Epithelial cell of proximal tubule (primary cell): ENCODE measurements at places on chromosomes 3 and 15.

- no peak for DNase-seq
Observed at GRCh38 chr3:69948246-69948862, 51.2 kb upstream of the SAMMSON start.

DNA sequence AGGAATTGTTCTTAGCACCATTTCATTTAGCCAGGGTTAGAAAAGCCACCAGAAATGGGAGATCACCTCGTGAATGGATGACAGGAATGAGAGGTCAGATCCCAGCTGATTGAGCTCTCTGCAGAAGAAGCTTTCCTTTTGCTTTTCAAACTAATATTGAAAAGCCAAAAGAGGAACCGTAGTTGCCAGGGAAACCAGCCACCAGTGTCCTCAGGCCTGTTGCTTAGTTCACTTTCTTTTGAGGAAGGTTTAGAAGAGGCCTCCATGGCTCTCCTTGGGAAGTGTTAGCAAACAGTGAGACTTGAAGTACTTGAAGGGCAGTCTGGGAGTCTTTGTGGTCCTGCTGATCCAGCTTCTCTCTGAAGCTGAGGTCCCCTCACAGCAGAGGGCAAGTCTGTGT is 7.4 kb upstream of the CCK start:
- no peak for DNase-seq

DNA sequence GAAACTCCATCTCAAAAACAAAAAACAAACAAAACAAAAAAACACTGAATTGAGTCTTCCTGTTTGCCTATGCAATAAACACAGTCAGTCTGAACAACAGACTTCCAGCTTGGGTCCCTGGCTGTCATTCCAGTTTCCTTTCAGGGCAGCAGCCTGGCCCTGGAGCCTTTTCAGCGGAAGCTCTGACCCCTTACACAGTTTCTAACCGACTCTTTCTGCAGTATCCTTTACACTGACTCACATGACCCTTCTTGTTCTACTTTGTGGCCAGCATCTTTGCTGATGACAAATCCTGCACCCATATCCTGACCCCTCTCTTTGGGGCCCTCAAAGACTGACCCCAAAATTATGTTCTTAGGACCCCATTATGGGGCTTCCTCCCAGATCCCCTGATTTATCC is 38.3 kb upstream of the INO80 start:
- DNase-seq, result no peak

- DNase-seq, result no peak
Observed at GRCh38 chr3:134918441-134918840, 123.4 kb downstream of the EPHB1 start.

DNA sequence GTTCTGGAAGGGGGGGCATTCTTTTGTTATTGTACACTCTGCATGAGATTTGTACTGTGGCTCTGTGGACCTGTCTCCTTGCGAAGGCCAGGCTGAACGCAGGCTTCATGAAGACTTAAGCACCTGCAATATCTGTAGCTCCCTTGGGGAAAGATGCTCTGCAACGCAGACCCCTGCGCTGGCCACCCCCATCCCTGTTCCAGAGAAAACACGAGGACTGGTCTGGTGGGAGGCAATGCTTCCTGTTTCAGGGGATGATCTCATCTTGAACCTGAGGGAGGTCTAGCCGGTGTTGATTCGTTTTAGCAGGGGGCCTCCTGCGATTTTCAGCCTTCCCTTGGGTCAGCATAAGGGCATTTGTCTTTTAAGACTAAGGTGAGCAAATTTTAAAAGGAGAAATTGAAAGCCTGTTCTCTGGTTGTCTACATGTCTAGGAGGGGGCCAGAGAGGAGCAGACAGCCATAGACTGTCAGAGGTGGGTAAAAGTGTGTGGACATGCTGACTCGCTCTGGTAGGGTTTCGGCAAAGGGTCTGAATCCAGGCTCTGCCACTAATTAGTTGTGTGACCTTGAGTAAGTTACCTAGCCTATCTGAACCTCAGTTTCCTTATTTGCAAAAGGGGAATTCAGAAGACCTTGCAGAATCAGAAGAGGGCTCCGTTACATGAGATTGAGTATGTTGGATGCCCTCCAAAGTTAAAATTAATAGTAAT is 80.9 kb upstream of the RASGRF1 start:
- DNase-seq, result no peak

GRCh38 chr3:9552252-9552999 is 1.2 kb downstream of the LHFPL4 start:
- peak; percentile 1 for DNase-seq

GRCh38 chr3:51057121-51057520 is 328.0 kb upstream of the MANF start:
- DNase-seq, result no peak

GRCh38 chr3:9239680-9240079 is 9.8 kb downstream of the SRGAP3 start:
- no peak for DNase-seq

DNA sequence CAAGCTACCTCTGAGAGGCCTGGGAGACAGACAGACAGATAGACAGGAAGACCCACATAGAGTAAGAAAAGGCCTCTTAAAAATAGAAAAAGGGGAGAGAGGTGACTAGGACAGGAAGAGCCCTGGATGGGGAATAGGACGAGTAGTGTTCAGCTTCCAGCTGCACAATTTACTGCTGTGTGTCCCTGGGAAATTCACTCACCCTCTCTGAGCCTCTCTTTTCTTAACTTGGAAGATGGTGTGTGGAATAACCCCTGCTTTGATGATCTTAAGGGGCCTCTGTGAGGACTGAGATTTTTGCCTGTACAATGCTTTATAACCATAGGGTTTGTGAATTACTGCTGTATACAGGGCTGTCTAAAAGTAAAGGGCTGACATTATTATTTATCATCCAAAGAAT is 37.5 kb downstream of the FEM1B start:
- no peak for DNase-seq

GRCh38 chr3:45964139-45964538 is 20.9 kb downstream of the CXCR6 start:
- DNase-seq, result no peak

GRCh38 chr3:45497963-45498362 is 96.6 kb upstream of the LIMD1 start:
- DNase-seq, result no peak

GRCh38 chr3:156689608-156690007 is 15.2 kb downstream of the TIPARP start:
- no peak for DNase-seq

DNA sequence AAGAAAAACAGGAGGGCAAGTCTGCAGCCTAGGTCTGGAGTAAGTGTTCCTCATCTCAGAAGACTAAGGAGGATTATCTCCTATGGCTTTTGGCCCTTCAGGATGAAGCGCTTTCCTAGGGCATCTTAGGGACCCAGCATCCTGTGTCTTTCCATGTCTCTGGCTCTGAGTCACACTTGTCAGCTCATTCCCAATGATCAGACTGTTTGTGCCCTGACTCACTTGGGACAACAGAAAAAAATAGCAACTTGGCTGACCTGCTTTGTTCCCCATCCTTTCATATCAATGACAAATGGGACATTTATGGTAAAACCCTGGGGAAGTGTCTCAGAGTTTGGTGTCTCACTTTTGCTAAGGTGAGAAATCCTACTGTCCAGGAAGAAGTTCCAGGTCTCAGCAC is 76.2 kb upstream of the OXTR start:
- no peak for DNase-seq

DNA sequence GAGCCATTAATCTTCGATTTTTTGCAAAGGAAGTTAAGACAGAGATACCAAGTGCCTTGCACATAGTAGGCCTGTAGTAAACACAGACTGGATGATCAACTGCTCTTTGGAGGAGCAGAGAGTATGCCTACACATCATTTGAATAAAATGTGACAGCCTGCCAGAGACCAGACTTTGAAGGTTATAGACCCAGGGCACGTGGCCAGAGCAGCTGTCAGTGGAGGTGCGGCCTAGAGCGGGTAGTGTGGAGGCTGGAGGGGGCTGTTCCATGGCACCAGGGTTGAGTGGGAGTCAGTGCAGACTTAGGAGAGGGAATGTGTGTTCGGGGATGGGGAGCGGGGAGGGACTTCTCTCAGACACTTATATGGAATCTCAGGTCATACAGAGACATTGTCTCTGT is 80.8 kb downstream of the SMAD3 start:
- no peak for DNase-seq

- no peak for DNase-seq
Observed at GRCh38 chr3:153906366-153906765, 214.8 kb upstream of the ARHGEF26 start.

DNA sequence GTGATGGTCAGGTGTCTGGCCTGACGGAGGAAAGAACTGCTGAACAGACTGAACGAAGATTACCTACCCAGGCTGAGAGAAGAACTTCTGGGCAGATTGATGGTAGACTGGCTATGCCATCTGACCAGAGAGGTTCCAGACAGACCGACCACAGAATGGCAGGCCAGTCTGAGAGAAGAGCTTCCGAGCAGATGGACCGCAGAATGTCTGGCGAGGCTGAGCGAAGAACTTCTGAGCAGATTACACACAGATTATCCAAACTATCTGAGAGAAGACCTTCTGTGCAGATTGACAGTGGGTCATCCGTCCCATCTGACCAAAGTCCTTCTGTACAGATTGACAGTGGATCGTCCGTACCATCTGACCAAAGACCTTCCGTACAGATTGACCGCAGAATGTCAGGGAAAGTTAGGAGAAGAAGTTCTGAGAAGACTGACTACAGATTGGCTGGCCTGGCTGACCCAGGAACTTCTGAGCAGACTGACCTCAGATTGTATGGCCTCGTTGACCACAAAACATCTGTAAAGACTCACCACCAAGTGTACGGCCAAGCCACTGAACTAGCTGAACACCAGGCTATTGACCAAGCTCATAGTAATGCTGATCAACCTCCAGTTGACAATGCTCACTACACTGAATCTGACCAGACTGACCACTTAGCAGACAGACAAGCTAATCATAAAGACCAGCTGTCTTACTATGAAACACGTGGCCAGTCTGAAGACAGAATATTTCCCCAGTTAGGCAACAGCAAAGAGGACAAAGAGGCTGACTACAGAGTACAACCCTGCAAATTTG is 812 bp downstream of the TEX55 start:
- no peak for DNase-seq

DNA sequence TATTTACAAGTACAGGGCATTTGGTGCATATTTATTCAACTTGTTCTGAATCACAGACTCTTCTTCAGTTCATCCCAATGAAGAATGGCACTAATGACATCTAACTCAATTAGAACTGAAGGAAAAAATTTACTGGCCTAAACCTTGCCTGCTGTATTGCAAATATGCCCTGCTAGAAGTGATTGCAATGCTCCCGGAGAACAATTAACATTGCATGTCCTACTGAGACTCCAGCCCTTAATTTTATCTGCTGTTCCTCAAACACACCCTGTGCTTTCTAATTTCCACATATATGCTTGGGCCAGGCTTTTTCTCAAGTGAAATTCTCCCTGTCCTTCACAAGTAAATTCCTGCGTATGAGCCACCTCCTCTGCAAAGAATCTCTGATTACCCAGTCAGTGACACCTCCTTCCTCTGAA is 8.3 kb downstream of the ACKR4 start:
- DNase-seq, result no peak

DNA sequence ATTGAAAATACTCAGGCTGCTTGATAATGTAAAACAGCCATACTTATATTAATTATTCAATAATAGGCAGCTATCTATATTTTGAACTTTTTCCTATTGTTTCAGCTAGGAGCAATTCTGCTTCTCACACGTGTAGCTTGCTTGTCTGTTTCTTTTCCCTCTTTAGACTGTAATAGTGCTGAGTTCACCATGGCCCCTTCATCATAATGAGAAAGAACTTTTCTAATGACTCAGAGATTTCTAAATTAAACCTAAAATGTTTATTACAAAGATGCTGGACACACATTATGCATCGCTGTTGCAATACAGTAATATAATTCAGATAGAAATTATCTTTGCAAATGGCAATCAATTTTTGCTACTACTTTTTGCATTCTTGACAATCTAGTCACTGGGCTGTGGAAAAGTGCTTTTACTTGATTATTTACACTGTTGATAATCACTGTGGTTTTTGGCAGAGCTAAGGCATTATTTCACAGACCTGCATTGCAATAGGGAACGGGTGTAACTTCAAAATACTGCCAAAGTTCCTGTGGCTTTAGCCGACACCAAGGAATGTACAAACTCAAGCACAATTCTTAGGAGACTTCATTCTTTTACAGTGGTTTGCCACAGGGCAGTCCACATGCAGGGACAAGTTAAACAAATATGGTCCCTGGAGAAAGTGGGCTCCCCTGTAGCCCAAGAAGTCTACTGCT is 281.0 kb upstream of the TBL1XR1 start:
- DNase-seq, result peak; percentile 97

DNA sequence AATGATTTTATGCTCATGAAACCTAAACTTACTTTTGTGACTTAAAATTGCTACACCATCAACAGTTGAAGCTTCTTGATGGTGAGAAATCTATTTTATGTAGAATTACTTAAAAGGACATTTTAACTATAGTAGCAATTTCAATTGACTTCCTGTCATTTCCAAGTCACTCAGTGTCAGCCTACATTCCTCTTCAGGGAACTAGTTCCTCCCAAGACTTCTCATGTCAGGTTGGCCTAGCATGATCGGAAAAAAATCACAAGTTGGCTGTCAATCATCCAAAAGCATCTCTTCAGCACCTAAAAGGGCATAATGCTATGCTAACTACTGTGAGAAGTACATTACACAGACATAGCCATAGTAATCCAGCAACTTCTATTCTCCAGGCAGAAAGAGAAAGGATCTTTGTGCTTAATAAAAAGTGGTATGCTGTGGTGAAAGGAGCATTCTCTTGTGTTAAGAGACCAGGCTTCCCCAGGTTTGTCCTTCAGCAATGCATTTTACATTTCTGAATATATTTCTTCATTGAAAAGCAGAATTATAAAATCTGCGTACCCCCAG is 893.7 kb downstream of the AGBL1 start:
- DNase-seq, result no peak

DNA sequence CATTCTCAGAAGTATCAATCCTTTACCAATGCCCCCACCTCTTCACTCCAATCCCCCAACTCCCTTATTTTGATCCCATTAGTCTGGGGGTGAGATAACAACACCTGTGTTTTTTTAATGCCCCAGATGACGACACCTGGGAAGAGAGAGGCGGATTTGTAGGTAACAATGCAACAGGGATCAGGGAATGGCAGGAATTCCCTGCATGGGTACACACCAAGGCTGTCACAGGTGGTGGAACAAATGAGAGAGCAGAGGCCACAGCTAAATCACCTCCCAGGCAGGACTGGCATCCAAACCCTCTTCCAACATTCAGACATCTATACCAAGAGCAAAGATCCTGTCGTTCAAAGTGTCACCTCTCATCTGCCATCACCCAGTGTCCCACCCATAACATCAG is 319.2 kb upstream of the TRIM42 start:
- peak; percentile 49 for DNase-seq

DNA sequence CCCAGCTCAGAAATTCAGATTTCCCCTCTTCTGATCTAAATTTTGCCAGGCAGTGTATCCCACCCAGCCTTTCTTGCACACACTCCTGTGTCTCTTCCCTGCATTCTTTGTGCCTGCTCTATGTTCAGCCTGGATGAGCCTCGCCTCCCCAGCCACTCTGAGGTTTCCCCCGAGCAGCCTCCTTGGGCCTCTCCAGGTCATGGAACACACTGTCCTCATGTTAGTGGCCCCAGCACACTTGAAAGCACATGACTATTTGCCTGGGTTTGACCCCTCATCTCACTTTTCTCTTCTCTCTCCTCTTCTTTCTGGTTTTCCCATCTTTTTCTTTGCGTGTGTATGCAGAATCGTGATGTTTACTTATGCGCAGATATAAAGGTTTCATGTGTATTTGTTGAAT is 3.1 kb downstream of the THSD4 start:
- DNase-seq, result no peak

GRCh38 chr3:190089711-190090110 is 31.0 kb downstream of the P3H2 start:
- DNase-seq, result no peak

- DNase-seq, result no peak
Observed at GRCh38 chr15:50890751-50891150, 17.7 kb upstream of the AP4E1 start.

GRCh38 chr3:56357266-56357665 is 111.0 kb downstream of the ERC2 start:
- peak; percentile 75 for DNase-seq
